ENCODE measurements at places on chromosomes 4 and X.
A peak's percentile ranks its signal among the peaks of the same experiment; 100 is the strongest.

DNA sequence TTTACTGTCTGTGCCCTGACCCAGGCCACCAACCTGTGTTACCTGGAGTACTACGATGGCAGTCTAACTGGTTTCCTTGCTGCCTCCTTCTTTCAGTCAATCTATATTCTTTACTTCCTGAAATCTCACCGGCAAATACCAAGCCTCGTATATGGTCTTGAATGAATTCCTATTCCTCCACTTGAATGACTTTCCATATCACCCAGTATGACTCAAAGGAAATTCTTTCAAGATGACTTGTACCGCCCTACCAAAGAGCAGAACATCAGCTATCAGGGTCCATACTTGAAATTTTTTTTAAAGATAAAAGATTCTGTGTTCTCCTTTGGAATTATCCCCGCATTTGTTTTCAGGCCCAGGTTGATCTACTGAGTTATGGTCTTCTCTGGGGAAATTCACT is 378.0 kb downstream of the AFF2 start:
- H3K4me1 ChIP-seq, result no peaks in the 10 kb centered on the region
- no peak overlapping the region for H3K27ac ChIP-seq
- H3K36me3 ChIP-seq, result no peaks in the 10 kb centered on the region
- peak; percentile 70 for DNase-seq
- H3K4me3 ChIP-seq, result no peak overlapping the region

GRCh38 chr4:109303140-109303496 is 660 bp upstream of the COL25A1 start:
- H3K27me3 ChIP-seq, result no peaks in the 10 kb centered on the region
- peaks cover 7% of the 10 kb centered on the region for H3K4me1 ChIP-seq
- H3K27ac ChIP-seq, result peak overlapping the region; percentile 83

DNA sequence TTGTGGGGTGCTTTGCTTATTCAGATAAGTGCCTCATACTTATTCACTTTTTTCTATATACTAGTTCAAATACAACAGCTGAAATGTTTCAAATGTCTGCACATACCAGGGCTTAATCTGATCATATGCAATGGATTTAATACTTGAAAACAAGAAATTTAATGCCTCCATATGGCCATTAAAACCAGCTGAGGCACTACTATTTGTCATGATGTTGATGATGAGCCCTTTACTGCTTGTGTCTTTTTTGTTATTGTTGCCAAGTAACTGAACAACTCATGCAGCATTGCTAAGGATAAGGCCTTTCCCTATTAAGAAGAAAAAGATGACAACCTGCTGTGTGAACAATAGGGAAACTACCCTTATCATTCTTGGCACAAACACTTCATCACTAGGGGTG is 52.5 kb downstream of the MAGEB10 start:
- no peaks in the 10 kb centered on the region for H3K4me1 ChIP-seq
- DNase-seq, result no peak
- H3K27ac ChIP-seq, result no peak overlapping the region
- H3K36me3 ChIP-seq, result no peaks in the 10 kb centered on the region
- no peak overlapping the region for H3K4me3 ChIP-seq
- no peaks in the 10 kb centered on the region for H3K27me3 ChIP-seq

- H3K36me3 ChIP-seq, result no peaks in the 10 kb centered on the region
- DNase-seq, result no peak
- H3K4me3 ChIP-seq, result no peak overlapping the region
- H3K27ac ChIP-seq, result no peak overlapping the region
Measured at GRCh38 chr4:184553891-184554290, 79.5 kb upstream of the IRF2 start.

- H3K27ac ChIP-seq, result no peak overlapping the region
- H3K36me3 ChIP-seq, result no peaks in the 10 kb centered on the region
- H3K4me1 ChIP-seq, result no peaks in the 10 kb centered on the region
- DNase-seq, result peak; percentile 20
Measured at GRCh38 chr4:180665994-180666824, 1577.0 kb upstream of the TENM3 start.

- H3K4me3 ChIP-seq, result no peak overlapping the region
- peaks cover 3% of the 10 kb centered on the region for H3K4me1 ChIP-seq
- no peak overlapping the region for H3K27ac ChIP-seq
- no peaks in the 10 kb centered on the region for H3K27me3 ChIP-seq
- no peak for DNase-seq
Measured at GRCh38 chrX:119288890-119289393, 52.9 kb downstream of the PGRMC1 start.

DNA sequence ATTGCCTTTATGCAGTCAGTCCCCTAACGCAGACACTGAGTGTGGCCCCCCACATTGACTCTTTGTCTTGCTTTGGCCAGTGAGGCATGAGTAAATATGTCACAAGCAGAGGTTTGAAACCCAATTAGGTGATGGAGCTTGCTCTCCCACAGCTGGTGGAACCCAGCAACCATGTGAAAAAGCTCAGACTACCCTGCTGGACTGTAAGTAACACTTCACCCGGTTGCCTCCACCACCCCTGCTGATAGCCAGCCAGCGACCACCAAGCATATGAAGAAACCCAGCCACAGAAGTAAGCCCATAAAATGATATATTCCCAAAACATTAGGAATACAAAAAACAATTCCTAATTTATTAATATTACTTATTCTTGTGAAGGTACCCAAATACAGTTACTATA is 21.6 kb upstream of the PDCL2 start:
- no peak overlapping the region for H3K4me3 ChIP-seq
- no peaks in the 10 kb centered on the region for H3K4me1 ChIP-seq
- H3K36me3 ChIP-seq, result no peaks in the 10 kb centered on the region
- no peaks in the 10 kb centered on the region for H3K27me3 ChIP-seq
- DNase-seq, result no peak

DNA sequence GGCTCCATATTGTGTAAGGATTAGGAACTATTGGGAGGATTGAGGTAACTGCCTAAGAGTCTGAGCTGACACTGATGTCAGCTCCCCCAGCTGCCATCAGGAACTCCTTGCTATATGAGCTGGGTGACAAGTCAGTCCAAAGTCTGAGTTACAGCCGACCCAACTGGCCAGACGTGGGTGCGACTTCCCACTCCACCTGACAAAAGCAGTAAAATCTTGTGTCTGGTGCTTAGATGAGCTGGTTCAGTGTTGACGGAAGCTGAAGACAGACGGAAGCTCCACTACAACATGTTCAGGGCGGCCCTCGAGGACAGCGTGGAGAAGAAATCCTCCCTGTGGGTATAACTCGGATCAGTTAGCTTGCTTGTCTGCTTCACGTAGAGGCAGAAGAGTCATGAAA is 22.8 kb upstream of the NAT8L start:
- DNase-seq, result no peak
- H3K4me1 ChIP-seq, result peaks cover 3% of the 10 kb centered on the region
- H3K36me3 ChIP-seq, result no peaks in the 10 kb centered on the region
- no peak overlapping the region for H3K27ac ChIP-seq

DNA sequence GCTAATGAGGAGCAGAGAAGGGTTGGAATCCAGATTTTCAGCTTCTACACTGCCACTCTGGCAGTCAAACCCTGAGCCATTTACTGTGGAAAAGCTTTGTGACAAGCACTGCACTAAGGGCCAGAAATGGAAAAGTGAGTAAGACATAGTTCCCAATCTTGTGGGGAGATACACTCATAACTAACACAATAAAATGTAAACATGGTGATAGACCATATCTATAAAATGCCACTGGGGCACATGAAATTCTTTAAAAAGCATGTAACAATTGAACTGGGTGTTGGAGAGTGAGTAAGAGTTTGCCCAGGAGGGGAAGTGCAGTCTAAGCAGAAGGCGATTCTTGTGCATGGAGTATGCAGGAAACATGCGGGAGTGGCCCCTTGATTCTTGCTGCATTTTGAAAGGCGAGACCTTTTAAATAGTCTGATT is 32.0 kb upstream of the ANXA5 start:
- peak; percentile 83 for DNase-seq
- no peak overlapping the region for H3K4me3 ChIP-seq
- H3K36me3 ChIP-seq, result no peaks in the 10 kb centered on the region
- no peak overlapping the region for H3K27ac ChIP-seq
- H3K4me1 ChIP-seq, result no peaks in the 10 kb centered on the region

DNA sequence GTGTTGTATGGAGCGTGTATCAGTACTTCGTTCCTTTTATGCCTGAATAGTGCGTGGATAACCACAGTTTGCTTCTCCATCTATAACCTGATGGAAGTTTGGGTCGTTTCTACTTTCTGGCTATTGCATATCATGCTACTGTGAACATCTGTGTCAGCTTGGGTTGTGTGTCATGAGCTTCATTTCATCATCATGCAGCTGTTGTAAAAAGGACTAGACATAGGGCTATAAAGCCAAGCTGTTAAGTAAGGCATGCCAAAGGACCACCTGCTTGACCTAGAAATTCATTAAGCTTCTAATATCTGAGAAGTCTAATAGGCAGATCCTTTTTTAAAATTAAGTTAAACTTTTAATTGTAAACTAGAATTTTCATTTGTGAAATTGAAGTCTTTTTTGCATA is 18.4 kb downstream of the SMS start:
- no peak overlapping the region for H3K4me3 ChIP-seq
- H3K4me1 ChIP-seq, result no peaks in the 10 kb centered on the region
- H3K27ac ChIP-seq, result no peak overlapping the region
- no peaks in the 10 kb centered on the region for H3K27me3 ChIP-seq

GRCh38 chr4:153585026-153585425 is 99.1 kb upstream of the TLR2 start:
- DNase-seq, result no peak
- H3K27ac ChIP-seq, result no peak overlapping the region
- H3K27me3 ChIP-seq, result no peaks in the 10 kb centered on the region
- H3K4me3 ChIP-seq, result no peak overlapping the region
- no peaks in the 10 kb centered on the region for H3K36me3 ChIP-seq

- peaks cover 2% of the 10 kb centered on the region for H3K36me3 ChIP-seq
- no peaks in the 10 kb centered on the region for H3K4me1 ChIP-seq
- H3K4me3 ChIP-seq, result no peak overlapping the region
- H3K27ac ChIP-seq, result no peak overlapping the region
- no peak for DNase-seq
Measured at GRCh38 chr4:53461244-53461643, 83.8 kb downstream of the FIP1L1 start.

- no peaks in the 10 kb centered on the region for H3K36me3 ChIP-seq
- DNase-seq, result peak; percentile 44
- H3K27ac ChIP-seq, result no peak overlapping the region
- H3K27me3 ChIP-seq, result no peaks in the 10 kb centered on the region
- peaks cover 9% of the 10 kb centered on the region for H3K4me1 ChIP-seq
Measured at GRCh38 chr4:5037553-5038551, 13.4 kb upstream of the STK32B start.

- H3K4me1 ChIP-seq, result no peaks in the 10 kb centered on the region
- H3K27me3 ChIP-seq, result no peaks in the 10 kb centered on the region
- peak; percentile 2 for DNase-seq
- H3K36me3 ChIP-seq, result no peaks in the 10 kb centered on the region
- H3K27ac ChIP-seq, result no peak overlapping the region
Measured at GRCh38 chr4:71009890-71010588, 16.6 kb downstream of the DCK start.

GRCh38 chr4:171256223-171256622 is 557.0 kb upstream of the GALNTL6 start:
- H3K27ac ChIP-seq, result no peak overlapping the region
- no peak for DNase-seq
- no peaks in the 10 kb centered on the region for H3K4me1 ChIP-seq
- H3K4me3 ChIP-seq, result no peak overlapping the region
- no peaks in the 10 kb centered on the region for H3K36me3 ChIP-seq
- H3K27me3 ChIP-seq, result no peaks in the 10 kb centered on the region

GRCh38 chrX:136106920-136107528 is 40.3 kb upstream of the FHL1 start:
- H3K4me3 ChIP-seq, result no peak overlapping the region
- DNase-seq, result no peak
- no peaks in the 10 kb centered on the region for H3K4me1 ChIP-seq
- no peak overlapping the region for H3K27ac ChIP-seq
- no peaks in the 10 kb centered on the region for H3K27me3 ChIP-seq
- H3K36me3 ChIP-seq, result no peaks in the 10 kb centered on the region

- H3K27me3 ChIP-seq, result no peaks in the 10 kb centered on the region
- no peaks in the 10 kb centered on the region for H3K4me1 ChIP-seq
- H3K4me3 ChIP-seq, result no peak overlapping the region
- no peak overlapping the region for H3K27ac ChIP-seq
- no peaks in the 10 kb centered on the region for H3K36me3 ChIP-seq
Measured at GRCh38 chrX:29241809-29242208, 654.6 kb downstream of the IL1RAPL1 start.

DNA sequence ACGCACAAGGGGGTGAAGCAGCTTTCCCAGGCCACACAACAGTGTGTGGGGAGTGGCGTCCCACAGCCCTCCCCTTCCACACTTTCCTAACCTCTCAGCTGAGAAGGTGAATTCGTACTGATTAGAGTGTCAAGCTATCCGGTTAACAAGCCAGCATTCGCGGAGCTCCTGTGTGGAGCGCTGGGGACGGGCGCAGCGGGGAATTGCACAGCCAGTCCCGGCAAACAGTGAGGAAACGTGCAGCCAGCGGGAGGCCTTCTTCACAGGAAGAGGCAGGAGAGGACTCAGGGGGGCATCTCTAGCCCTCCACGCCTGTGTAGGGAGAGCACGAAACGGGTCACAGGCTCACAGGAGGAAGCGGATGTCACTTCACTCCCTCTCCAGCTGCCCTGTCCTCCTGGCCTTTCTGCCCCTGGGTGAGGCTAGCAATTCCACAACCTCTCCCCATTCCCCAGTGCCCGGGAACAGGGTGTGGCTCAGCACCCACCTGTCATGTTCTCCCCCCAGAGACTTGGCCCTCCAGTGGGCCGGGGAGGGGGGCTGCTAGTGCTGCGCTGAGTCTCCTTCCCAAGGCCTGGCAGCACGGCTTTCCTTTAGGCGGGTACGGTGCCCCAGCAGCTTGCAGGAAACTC is 117.3 kb downstream of the CPZ start:
- H3K4me3 ChIP-seq, result no peak overlapping the region
- peaks cover 11% of the 10 kb centered on the region for H3K4me1 ChIP-seq
- no peaks in the 10 kb centered on the region for H3K36me3 ChIP-seq
- no peak for DNase-seq
- no peak overlapping the region for H3K27ac ChIP-seq
- no peaks in the 10 kb centered on the region for H3K27me3 ChIP-seq

DNA sequence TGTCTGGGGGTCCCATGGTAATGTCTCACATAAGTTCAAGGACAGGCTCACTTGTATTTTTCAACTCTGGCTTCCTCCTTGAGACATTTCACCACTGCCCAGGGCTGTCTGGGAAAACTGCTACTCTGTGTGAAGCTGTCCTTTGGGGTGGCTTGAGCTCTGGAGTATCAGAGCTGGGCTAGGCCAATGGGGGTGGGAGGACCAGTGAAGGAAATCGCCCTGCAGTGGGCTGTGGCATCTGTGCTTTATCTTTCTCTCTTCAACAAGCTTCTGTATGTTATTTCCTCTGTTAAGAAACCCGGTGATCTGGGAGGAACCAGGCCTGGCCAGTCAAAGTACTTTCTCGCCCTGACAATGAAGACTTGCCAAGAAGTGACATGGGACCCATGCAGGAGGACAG is 87.4 kb downstream of the SMIM20 start:
- H3K4me3 ChIP-seq, result no peak overlapping the region
- DNase-seq, result no peak
- H3K27me3 ChIP-seq, result no peaks in the 10 kb centered on the region
- H3K36me3 ChIP-seq, result no peaks in the 10 kb centered on the region

GRCh38 chrX:135931644-135932487 is 38.4 kb downstream of the SAGE1 start:
- no peak overlapping the region for H3K27ac ChIP-seq
- no peaks in the 10 kb centered on the region for H3K36me3 ChIP-seq
- peak; percentile 62 for DNase-seq
- H3K4me3 ChIP-seq, result no peak overlapping the region
- H3K27me3 ChIP-seq, result no peaks in the 10 kb centered on the region

GRCh38 chr4:179415037-179415846 is 1973.0 kb upstream of the AGA start:
- H3K27me3 ChIP-seq, result no peaks in the 10 kb centered on the region
- H3K27ac ChIP-seq, result no peak overlapping the region
- DNase-seq, result no peak
- H3K4me3 ChIP-seq, result no peak overlapping the region
- no peaks in the 10 kb centered on the region for H3K4me1 ChIP-seq
- H3K36me3 ChIP-seq, result no peaks in the 10 kb centered on the region

Measured in trophoblast cell (in vitro differentiated cells and primary cell).